ENCODE measurements at places on chromosomes 7 and 10.

- DNase-seq: no peak
Measured at GRCh38 chr10:46314071-46314470, 27.3 kb downstream of the ANTXRL start.

GRCh38 chr7:93147363-93147762 is 822 bp downstream of the SAMD9L start:
- DNase-seq: no peak

- no peak for DNase-seq
Measured at GRCh38 chr7:155860840-155861479, 48.7 kb upstream of the SHH start.

DNA sequence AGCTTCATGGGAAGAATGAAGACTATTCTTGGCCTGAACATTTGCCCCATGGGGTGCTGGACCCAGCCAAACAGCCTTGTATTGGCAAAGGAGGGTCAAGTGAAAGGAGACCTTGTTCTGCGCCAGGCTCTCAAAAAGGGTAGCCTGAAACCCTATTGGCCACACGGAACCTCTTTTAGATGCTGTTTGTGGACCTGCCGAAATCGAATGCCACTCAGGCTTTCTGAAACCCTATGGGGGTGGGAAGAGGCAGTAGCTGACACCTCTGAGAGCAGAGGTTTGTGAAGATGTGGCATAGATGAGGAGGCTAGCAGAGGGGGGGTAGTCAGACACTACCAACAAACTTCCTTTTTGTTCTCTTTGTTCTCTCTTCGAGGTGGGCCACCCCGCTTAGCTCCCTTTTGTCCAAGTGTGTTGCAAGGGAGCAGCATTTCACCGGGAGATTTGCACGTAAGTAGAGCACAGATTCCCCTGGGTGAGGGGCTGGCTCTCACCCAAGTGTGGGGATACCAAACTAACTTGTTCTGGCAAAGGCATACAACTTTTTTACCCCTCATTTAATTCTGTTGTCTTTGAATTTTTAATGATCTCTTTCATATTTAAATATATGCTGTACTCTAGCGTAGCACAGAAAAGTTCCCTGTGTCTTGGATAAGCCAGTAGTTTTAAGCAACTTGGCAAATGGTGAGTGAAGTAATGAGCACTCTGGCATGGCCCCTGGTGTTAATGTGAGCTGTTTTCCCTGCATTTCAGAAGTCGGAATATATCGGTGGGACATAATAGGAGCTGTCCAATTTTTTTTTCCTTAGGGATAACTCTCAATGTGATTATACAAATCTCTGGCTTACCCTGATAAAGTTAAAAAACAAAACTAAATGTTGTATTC is 107.7 kb downstream of the SEPTIN7 start:
- no peak for DNase-seq

GRCh38 chr10:1083581-1083980 is 27.4 kb downstream of the WDR37 start:
- no peak for DNase-seq

DNA sequence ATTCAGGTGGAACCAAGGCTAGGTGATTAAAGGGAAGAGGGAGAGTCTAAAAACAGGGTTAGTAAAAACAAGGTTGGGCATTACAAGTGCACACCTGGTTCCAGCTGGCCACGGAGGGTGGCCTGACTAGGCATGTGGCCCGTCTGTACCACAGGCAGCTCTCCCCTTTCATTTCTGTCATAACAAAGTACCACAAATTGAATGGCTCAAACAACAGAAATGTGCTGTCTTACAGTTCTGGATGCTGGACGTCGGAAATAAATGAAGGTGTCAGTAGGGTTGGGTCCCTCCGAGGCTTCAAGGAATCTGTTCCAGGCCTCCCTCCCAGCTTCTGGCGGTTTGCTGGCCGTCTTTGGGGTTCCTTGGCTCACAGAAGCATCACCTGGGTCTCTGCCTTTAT is 13.4 kb upstream of the WDR86 start:
- no peak for DNase-seq

DNA sequence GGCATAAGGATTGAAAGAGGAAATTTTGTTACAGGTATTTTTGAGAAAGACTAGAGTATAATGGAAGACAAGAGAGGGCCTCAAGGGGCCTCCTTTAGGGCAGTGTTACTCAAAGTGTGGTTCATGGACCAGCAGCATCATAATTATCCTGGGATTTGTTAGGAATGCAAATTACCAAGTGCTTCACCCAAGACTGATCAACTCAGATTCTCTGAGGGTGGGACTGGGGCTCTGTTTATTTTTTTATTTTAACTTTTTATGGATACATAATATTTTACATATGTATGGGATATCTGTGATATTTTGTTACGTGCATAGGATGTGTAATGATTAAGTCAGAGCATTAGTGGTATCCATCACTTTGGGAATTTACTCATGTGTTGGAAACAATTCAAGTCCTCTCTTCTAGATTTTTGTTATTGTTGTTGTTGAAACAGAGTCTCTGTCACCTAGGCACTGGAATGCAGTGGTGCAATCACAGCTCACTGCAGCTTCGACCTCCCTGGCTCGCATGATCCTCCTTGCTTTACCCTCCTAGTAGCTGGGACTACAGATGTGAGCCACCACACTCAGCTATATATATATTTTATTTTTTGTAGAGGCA is 2.2 kb upstream of the KCTD7 start:
- DNase-seq: no peak

DNA sequence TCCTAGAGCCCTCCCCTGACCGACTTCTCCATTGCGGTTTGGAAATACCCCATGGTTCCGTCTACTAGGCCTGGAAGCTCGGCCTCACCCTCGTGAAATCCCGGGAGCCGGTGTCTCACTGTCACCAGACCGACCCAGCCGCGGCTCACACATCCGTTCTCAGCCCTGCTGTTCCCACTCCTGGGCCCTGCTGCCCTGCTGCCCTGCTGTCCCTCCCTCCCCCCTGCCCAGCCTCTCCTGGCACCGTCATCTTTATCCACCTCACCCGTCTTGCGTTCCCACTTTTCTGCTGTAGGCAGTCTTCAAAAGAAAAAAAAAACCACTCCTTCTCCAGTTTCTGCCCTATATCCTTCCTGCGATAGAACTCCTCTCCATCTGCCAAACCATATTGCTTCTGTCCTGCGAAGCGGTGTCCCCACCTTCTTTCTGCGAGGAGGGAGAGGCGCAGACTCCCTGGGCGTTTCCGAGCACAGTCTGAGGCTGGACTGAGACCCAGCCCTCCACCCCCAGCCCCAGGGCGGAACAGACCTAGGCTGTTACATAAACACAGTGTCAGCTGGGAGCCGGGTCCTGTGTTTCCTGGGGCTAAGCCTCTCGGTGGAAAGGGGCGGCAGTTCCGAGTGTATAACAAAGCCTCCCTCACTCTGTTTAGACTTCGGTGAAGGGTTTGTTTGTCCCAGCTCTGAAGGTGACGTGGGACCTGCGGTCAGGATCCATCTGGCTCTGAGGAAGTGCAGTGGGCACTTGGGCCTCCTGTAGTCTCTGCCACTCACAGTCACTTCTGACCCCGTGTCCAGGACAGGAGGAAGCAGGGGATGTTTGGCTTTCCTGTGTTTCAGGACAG is 2.8 kb downstream of the AGAP3 start:
- no peak for DNase-seq

DNA sequence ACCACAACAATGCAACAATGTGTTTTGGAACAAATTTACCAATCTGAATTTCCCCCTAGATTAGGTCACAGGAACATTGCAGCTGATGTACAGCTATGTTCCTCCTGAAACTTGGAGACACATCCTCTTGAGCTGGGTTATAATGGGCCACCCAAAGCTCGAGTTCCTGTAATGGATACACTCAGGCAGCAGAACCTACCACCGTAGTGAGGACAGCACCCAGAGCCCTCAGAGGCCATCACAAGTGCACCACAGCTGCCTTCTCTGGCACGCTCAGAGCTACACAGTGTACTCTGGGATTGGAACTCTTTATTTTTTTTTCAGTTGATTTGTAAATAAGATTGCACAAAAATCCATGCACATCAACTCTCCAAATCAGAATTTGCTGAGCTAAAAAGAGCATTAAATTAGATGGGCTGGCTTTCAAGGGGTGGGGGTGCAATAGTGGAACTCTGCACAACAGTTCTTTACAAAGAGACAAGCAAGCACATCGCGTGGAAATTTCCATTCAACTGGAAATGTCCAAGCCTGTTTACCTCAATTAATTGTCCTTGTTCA is 56.7 kb downstream of the EGFR start:
- no peak for DNase-seq

DNA sequence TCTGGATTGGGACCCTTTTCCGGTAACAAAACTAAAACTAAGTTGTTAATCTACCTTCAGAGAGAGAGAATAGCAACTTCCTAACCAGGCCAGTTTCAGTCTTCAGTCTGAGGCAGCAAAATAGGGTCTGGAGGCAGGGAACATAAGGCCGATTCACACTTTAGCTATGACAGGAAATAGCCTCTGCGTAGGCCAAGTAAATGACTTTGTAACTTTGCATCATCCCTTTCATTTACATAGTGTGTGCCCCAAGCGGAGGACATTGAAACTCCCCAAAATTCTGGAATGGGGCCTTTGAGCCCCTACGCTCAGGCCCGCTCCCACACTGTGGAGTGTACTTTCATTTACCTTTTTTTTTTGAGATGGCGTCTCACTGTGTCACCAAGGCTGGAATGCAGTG is 1.7 kb upstream of the UPP1 start:
- no peak for DNase-seq

GRCh38 chr7:120363414-120363813 is 90.4 kb downstream of the KCND2 start:
- DNase-seq: no peak

DNA sequence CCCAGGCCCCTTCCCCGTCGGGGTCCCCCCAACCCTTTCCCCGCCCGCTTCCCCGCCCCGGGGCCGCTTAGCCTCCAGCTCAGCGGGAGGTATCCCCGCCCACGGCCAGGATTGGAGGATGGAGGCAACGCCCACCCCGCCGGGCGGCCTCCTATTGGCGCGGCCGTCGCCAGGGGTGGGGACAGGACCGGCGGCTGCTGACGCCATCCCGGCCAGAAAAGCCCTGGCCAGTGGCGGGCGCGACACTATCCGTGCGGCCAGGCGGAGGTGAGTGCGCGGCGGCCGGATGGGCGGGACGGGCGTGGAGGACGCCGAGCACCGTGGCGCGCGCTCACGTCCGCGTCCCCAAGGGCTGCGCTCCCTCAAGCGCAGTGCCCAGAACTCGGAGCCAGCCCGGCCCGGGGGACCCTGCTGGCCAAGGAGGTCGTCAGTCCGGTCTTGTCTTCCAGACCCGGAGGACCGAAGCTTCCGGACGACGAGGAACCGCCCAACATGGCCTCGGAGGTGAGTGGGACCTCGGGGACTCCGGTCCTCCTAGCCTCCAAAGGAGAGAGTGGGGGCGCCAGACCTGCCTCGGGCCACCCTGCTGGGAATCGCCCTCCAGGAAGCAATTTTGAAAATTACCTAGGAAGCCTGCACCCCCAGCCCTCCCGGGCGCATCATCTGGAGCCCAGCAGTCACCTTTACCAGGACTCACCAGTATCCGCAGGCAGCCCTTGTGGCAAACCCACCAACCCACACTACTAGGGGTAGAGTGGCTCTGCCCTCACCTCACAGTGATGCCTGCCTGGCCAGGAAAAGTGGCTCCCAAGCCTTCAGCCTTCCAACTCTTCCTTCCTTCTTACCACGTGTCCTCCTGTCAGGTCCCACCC is at the start of gene ASL:
Gene ASL (plus strand): TSS at position 230 of the 872 bp plus-strand sequence. CDS start 263 bp downstream, at position 493.
- DNase-seq: peak; percentile 92

GRCh38 chr10:54904833-54905232 is 103.8 kb upstream of the PCDH15 start:
- no peak for DNase-seq

DNA sequence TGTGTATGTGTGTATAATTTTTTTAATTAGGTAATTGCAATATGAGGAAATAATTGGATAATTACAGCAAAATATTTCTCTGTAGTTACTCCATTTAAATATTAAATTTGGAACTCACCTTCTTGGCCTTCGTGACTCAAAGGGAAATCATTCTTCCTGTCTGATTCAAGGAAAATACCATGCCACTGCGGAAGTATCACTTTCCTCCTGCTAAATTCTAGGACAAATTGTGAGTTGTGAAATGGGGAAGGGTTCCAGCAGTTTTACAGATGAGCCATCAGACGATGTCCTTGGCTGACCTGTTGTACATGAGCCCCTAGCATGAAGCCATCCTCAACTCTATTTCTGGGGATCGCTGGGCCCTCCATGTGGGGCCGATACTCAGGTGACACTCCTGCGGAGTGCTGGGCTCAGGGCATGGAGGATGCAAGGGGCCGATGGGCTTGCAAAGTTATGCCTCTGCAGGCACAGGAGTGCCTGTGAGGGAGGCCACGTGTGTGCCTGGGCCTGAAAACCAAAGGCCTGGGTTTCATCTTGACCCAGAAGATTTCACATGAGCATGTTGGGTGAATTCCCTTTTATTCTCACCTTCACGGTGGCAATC is 179.6 kb upstream of the TCERG1L start:
- DNase-seq: no peak

GRCh38 chr7:157077021-157077420 is 61.7 kb upstream of the UBE3C start:
- no peak for DNase-seq

DNA sequence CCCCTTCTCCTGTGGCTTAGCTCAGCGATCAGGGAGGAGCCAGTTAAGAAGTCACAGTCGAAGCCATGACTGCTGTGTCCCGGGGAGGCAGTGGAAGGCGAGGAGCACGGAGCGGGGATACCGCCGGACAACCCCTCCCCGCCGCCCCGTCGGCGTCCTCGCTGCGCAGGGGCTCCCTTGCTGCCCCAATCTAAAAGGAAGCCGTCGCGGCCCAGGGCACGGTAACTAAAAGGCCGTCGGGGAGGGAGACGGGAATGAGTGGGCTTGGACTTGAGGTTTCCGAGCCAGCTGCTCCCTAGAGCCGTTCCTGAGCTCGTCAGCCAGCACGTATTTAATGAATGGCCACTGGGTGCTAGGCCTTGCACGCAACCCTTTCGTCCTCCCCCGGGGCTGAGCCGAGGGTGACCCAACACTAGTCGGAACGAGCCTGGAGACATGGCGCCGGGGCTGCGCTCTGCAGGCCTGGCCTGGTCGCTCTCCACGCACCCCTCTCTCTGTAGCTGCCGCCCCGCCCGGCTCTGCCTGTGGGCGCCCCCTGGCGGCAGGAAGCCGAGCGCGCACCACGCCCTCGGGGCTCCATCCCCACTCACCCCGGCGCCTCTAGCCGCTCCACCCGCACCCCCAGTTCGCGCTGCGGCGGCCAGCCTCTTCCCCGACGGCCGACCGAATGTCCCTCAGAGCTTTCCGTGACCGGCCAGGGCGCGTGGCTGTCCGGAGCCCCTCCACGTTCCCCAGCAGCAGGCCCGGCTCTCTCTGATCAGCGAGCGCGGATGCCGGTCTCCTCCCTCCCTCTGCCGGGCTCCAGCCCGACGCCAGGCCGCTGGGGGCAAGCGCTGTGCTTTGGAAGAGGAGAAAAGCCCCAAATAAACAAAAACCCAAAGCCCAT is 29.3 kb upstream of the KCNK18 start:
- peak; percentile 44 for DNase-seq

All from C1 segment of cervical spinal cord (tissue), 14 donors.